Ascending aorta (tissue), 2 donors: ENCODE measurements at places on chromosomes 11 and 22. TPM values are rescaled to one million over a fixed set of nuclear protein-coding genes. Genes with fewer than 3 reads are reported as not detected.

Gene ACRV1
- not detected for total RNA-seq

Gene SCUBE2
- 1.1 TPM for total RNA-seq

Gene SHISAL1
- total RNA-seq = 1.6 TPM

Gene POU2AF1
- 0.11 TPM for total RNA-seq

Gene NUP160
- 14.0 TPM for total RNA-seq

Gene DBX1
- not detected for total RNA-seq

GRCh38 chr11:10725907-10726253 lies 25.2 kb upstream of the CTR9 start:
- no peak for DNase-seq

- DNase-seq = no peak
Measured at GRCh38 chr11:3008746-3009336, 16.7 kb upstream of the NAP1L4 start.

GRCh38 chr22:32811788-32812545 lies 10.5 kb downstream of the TIMP3 start:
- DNase-seq = no peak

DNA sequence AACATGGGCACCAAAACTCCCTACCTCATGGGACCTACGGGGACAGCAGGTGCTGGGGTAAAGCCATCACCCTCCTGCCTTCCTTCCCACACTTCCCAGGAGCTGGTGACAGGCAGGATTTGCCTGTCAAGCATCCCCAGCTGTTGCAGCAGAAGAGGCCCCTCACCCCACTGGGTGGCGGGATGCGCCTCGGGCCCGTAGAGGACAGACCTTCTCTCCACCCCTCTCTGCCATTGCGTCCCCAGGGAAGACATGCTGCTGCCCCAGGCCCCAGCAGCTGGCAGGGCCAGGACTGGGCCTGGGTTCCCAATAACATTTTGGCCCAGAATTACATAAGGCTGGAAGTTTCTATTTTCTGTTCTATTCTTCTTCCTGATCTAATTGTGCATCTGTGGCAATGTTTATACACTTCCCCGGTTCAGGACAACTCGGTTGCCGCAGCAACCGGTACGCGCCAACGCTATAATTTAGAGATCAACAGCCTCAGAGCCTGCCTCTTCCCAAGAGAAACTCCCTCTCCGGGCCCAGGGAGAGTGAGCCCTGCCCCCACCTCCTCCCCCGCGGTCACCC lies 25.4 kb downstream of the KCNJ4 start:
- DNase-seq = no peak

- DNase-seq = no peak
Measured at GRCh38 chr11:112656772-112657428, 304.3 kb upstream of the NCAM1 start.

- no peak for DNase-seq
Measured at GRCh38 chr11:12745787-12746186, 71.6 kb downstream of the TEAD1 start.

- no peak for DNase-seq
Measured at GRCh38 chr11:13966013-13966412, 3.5 kb downstream of the SPON1 start.

DNA sequence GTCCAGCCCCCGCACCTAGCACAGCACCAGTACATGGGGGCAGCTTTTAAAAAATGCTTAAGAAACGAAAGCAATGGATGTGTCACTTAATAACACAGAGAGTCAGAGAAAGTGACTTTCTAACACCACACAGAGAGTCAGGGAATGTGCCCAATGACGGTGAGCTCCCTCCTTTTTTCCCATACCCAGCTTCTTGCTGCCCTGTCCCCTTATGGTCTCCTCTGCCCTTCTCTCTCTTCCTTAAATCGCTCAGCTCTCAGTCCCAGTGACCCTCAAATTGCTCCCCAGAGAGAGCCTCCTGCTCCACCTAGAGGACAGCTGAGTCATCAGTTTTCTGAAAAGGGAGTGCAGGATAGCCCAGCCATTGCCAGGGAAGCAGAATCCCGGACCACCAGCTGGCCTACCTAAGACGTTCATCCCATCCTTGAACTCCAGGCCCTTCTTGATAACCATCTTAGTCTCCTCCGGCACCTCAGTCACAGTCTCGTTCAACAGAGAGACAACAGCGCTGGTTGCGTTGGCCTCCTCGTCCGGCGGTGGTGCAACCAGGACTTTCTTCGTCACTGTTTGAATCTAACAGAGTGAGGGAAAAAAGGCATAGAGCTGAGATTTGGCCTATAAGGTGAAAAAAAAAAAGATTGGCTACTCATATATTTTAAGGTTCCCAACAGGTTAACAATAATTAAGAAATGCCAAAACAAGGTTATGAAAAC lies 113.5 kb downstream of the SLC1A2 start:
- DNase-seq = no peak

DNA sequence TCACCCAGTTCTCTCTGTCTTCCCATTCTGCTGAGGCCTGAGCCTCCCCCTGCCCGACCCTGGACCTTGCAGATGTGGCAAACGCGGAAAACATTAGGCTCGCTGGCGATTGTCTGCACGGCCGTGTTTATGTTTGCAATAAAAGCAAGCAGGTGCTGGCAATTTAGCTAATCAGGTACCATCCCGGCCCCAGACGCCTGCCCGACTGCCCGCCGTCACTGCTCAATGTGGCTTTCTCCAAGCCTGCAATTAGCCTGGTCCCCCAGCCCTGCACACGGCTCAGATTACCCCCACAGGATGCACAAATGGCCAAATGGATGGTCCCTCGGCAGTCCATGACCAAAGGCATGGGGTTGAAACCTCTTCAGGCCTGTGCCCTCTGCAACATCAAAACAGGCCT lies 259.7 kb downstream of the MN1 start:
- DNase-seq = no peak

DNA sequence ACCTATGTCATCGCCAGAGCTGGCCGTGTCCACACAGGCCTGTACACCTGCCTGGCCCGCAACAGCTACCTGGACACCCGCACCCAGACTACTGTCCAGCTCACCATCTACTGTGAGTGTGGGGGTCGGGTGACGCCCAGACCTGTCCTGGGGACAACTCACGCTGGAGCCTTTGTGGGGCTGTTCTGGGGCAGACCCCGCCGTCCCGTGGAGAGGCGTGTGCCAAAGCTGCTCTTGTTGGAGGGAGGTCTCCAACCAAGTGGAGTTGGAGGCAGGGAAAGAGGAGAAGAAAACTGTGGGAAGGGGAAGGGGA lies 4.3 kb downstream of the VSIG10L2 start:
- no peak for DNase-seq

- no peak for DNase-seq
Measured at GRCh38 chr11:50072226-50073112, 39.8 kb downstream of the OR4C45 start.

DNA sequence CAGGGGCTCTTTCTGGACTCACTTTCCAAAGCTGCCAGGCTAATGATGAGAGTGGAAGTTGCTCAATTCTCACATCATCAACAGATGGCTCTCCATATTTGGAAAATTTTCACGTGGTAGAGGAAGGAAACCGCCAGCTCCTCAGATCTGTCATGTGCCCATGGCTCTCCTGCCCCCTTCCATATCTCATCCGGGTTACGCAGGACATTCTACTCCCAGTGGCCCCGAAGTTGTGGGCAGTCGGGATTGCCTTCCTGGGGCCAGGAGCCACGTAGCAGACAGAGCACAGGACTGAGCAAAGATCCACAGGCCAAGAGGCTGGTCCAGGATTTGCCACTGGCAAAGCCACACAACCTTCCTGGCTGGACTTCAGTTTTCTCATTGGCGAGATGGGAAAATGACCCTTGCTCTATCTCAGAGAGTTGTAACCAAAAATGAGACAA lies 38.8 kb downstream of the RPUSD4 start:
- no peak for DNase-seq

DNA sequence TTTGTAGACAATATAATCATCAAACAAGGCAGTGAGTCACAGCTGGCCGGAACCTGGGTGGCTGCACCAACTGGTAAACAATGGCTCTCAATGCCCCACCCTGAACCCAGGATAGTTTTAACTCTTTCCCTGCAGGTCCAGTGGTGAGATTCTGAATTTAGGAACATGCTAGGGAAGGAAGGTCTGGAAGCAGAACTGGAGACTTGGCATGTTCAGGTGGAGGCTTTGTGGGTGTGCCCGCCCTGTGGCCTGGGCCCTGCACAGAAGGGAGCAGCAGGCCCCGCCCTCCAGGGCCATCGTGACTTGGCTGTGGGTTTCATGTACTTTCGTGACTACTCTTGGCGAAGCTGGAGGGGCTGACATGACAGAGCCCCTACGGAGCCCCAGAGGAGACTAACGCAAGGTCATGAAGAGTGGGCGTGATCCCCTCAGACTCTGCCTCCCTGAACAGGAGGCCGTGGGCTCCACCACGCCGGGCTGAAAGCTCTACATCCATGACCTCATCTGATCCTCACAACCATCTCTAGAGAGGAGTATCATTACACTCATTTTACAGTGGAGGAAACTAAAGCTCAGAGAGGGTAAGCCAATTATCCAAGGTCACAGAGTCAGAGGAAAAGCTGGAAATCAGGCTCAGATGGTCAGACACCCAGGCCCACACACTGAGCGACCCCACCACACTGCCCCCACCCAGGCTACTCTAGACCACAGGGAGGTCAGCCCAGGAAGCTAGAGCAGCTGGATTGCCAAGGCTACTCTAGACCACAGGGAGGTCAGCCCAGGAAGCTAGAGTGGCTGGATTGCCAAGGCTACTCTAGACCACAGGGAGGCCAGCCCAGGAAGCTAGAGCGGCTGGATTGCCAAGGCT lies 27.3 kb downstream of the MAFF start:
- no peak for DNase-seq

GRCh38 chr22:26673486-26673885 lies 16.1 kb downstream of the MIAT start:
- no peak for DNase-seq

DNA sequence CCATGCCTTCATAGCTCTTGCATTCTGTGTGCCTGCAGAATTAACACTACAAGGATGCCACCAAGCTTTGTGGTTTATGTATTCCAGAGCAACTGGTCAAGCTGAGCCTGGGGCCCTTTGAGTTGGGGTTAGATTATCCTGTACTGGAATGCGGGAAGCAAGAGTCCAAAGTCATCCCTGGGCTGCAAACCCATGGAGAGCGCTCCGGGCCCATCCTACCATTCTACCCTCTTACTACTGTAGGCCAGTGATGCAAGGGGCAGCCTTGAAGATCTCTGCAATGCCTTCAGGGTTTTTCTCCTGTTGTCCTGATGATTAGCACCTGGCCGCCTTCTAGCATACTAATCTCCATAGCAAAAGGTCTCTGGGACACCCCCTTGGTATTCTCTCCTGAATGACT lies 51.3 kb downstream of the TUG1 start:
- no peak for DNase-seq

DNA sequence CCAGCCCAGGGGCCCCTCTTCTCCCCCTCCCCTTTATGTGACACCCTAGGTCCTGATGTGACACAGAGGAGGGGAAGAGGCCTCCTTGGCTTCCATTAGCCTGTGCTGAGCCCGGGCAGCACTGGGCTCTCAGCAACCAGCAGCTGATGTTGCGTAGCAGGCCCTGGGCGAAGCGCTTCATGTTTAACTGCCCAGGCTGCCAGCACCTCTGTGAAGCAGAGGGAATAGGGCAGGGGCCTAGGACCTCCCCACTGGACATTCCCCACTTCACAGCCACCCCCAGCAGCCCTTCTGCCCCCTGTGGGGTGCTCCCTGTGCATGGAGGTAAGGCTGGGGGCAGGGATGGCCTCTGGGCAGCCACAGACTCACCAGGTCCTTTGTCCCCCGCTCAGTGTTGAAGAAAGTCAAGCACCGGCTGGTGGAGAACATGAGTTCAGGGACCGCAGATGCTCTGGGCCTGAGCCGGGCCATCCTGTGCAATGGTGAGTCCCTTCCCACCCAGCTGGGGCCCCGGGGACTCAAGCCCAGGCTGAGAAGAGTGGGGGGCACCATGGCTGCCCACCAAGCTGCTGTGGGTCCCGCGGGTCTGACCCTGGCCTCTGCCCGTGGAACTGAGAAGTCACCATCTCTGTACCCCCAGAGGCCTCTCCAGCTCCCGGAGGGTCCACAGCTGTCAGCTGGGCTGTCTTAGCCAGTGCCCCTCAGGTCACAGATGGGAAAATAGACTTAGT lies 11.6 kb downstream of the PICK1 start:
- DNase-seq = no peak

DNA sequence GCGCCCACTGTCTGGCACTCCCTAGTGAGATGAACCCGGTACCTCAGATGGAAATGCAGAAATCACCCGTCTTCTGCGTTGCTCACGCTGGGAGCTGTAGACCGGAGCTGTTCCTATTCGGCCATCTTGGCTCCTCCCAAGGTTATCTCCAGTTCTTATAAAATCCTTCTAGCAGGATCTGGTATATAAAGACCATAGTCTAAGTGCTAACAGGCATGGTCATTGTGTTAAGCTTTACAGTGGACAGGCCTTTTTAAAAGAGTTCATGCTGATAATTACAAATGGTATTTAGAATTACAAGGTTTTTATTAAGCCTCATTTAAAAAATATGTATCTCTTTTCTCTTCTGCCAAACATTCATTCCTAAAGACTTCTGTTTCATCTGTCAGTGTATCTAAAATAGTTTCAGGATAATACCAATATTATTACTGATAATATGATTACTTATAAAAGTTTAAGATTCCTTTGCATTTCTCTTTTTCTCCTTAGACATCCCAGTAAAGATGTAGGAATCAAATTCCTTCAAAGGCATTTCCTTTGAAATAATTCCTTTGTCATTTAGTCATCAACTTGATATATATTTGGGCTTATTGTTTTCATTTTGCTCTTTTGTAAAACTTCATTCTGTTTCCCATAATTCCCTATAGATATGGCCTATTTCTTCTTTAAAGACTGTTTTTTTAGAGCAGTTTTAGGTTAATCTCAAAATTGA lies 20.7 kb downstream of the DDX10 start:
- no peak for DNase-seq

- DNase-seq = no peak
Measured at GRCh38 chr11:117978991-117979390, 7.2 kb upstream of the IL10RA start.

DNA sequence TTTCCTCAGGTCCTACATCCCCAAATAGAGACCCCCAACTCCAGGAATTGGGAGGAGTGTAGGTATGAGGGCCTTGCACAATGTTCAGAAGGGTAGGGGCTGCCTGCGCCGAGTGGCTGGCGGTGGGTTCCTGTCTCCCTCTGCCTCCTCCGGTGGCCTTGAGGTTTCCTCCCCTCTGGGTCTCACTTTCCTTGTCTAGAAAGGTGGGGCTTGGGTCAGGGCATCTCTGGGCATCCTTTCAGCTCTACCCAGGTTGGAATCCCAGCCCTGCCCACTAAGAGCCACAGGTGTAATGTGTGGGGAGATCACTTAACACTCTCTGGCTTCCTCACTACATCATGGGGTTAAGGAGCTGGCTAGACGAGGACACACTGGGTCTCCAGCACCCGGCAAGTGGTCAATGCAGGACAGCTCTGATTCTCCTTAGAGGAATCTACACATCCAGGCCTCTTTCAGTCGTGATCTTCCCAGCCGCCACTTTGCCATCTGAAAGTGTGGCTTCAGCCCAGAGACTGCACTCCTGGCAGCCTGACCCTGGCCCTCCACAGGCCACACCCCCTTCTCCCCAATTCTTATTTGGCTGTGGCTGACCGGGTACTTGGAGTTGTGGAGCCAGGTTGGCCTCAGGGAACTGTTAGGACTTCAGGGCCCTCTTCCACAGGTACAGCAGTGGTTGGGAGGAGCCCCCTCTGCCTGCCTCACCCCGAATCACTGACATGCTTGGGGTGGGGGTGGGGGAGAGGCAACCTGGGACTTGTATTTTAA lies 22.1 kb downstream of the PRDM11 start:
- DNase-seq = no peak

- no peak for DNase-seq
Measured at GRCh38 chr11:95459291-95460042, 228.5 kb upstream of the SESN3 start.

GRCh38 chr11:19838994-19839768 lies 126.5 kb downstream of the NAV2 start:
- no peak for DNase-seq
